Stimulated activated naive CD4-positive, alpha-beta T cell treated with Interleukin-2 at 50 U/mL for 16 hours (primary cell): ENCODE measurements at places on chromosomes 2 and 18.

DNA sequence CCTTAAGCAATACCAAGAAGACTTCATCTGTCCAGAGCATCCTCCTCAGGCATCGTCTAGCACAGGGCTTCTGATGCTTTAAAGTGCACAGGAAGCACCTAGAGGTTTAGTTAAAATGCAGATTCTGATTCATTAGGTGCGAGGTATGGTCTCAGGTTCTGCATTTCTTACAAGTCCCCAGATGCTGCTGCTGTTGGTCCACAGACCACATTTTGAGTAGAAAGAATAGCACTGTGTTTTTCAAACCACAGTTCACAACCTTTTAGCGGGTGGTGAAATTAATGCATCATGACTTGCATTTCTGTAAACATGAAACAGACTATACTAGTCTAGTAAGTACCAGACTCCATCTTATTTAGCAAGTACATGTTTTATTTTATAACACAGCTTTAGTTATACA, 134.6 kb downstream of the TMEFF2 start:
- no peak for DNase-seq

GRCh38 chr2:205060269-205060668, 515.0 kb downstream of the PARD3B start:
- no peak for DNase-seq

DNA sequence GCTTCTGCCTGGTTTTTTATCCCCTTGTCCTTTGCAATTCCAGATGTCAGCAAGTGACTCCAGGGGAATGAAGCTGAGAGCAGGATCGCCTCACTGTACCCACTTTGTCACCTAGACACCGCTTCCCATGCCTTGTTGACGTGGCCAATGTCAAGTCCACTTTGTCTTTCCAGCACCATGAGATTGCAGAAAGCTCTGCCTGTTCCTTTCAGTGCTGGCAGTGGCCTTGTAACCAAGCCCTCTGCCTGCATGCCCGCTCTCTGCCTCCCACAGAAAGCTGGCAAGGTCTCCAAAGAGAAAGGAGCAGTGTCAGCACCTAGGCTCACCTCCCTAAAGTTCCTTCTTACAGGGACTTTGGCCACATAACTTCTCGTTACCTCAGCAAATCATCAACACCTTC, 282.2 kb upstream of the ST6GAL2 start:
- DNase-seq = no peak

- no peak for DNase-seq
Observed at GRCh38 chr2:65075176-65075575, 19.0 kb downstream of the CEP68 start.

DNA sequence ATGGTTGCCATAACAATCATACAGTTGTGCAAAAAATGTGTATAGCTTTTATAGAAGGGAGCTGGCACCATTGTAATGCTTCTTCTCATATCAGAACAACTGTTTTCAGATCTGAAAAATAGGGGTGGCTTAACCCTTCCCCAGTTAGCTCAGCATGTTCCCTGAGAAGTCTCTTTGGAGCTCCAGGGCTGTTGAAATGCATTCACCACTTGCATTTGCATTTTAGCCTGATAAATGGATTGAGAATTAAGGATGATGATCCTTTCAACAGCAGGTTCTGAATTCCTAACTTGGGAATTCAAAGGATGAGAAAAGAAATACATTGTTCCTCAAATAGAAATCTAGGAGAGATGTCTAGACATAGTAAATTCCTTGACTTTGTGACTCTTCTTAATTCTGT, 181.7 kb upstream of the ALPP start:
- DNase-seq = no peak

- no peak for DNase-seq
Observed at GRCh38 chr2:235707411-235708096, 213.7 kb downstream of the AGAP1 start.

DNA sequence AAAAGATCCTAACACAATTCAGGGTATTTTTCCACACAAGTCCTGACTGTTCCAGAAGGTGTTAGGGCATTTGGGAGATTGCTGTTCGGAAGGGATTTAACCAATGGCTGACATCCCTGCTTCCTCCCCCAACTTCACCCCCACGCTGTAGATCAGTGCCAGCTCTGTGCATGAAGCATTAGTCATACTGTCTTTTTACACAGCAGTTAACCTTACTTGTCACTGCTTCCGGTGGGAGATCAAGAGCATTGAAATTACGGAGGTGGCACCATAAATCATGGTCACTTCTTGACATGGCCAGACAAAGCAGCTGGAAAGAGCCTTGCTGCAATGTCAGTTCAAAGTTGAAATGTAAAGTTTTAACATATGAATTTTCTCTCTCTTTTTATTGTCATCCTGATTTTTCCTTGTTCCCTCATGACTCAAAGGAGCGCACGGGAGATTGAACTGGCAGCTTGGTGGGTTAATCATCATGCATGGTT, 70.2 kb downstream of the HRH4 start:
- DNase-seq = no peak

GRCh38 chr18:24986666-24987302, 365.2 kb downstream of the ZNF521 start:
- no peak for DNase-seq

DNA sequence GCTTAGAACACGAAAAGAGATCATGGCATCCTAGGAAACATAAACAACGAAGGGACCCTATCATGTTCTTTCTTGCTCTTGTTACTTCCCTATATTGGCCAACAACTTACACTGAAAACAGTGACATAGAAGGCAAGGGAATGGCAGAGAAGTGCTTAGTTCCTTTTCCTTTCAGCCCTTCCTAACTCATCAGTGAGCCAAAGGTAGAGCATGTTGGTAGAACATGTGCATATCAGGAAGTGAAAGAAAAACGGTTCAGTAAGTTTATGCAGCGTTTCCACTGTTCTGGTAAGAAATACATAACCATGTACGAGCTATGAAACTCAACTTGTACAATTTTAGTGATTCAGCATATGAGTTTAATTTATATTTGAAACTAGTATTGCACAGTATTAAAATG, 21.7 kb downstream of the AKAIN1 start:
- no peak for DNase-seq

DNA sequence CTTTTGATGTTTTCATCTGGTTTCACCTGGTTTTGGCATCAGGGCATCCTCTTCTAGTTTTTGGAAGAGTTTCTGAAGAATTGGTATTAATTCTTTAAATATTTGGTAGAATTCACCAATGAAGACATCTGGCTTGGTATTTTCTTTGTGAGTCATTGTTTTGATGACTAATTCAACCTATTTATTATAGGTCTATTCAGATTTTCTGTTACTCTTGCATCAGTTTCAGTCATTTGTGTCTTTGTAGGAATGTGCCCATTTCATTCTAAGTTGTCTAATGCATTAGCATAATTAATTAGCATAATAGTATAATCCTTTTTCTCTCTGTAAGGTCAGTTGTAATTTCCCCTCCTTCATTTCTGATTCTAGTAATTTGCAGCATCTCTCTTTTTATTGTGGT, 8.0 kb downstream of the GNLY start:
- DNase-seq = no peak

DNA sequence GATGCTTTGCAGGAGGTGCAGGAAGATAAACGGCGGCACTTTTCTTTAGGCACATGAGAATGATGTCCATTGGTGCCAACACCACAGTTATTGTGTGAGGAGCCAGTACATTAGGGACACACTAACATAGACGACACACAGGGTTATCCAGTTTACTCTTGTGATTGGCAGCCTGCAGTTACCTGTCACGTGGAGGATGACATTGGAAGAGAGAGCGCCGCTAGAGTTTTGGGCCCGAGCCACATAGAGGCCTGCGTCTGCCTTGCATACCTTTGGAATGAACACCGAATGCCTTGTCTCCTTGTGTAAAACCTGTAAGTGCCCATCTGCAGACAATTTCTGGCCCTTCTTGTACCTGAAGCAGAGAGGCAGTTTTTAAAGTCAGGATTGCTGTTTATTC, 26.9 kb upstream of the TTN start:
- no peak for DNase-seq

DNA sequence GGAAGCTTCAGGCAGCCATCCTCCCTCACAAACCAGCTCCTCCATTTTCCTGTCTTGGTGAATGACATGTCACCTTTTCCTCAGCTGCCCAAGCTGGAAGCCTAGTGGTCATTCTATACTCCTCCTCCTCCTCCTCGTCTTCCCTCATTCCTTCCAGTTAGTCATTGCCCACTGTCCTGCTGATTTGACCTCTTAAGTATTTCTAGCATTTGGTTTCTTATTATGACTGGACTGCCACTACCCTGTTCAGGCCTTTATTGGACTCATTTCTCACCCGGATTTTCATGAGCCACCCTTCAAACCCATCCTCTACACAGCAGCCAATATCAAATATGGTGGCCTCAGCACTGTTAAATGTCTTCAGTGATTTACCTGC, 21.9 kb upstream of the MGAT5 start:
- DNase-seq = no peak

GRCh38 chr18:79545736-79546171, 133.8 kb upstream of the CTDP1 start:
- DNase-seq = no peak

GRCh38 chr2:198913394-198914152, 544.2 kb downstream of the SATB2 start:
- DNase-seq = no peak

DNA sequence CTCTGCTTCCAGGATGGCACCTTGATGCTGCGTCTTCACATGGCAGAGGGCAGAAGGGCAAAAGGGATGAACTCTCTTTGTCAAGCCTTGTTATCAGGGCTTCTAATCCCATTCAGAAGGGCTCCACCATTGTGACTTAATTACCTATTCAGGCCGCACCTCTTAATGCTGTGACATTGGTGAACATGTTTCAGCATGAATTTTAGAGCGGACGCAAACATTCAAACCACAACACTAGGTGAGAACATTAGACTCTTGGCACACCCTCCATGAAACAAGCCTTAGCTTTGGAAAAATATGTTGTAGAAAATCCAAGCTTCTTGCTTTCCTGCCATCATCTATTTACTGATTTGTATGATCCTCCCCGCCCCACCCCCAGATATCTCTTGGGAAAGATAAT, 17.9 kb downstream of the DAW1 start:
- DNase-seq = no peak

DNA sequence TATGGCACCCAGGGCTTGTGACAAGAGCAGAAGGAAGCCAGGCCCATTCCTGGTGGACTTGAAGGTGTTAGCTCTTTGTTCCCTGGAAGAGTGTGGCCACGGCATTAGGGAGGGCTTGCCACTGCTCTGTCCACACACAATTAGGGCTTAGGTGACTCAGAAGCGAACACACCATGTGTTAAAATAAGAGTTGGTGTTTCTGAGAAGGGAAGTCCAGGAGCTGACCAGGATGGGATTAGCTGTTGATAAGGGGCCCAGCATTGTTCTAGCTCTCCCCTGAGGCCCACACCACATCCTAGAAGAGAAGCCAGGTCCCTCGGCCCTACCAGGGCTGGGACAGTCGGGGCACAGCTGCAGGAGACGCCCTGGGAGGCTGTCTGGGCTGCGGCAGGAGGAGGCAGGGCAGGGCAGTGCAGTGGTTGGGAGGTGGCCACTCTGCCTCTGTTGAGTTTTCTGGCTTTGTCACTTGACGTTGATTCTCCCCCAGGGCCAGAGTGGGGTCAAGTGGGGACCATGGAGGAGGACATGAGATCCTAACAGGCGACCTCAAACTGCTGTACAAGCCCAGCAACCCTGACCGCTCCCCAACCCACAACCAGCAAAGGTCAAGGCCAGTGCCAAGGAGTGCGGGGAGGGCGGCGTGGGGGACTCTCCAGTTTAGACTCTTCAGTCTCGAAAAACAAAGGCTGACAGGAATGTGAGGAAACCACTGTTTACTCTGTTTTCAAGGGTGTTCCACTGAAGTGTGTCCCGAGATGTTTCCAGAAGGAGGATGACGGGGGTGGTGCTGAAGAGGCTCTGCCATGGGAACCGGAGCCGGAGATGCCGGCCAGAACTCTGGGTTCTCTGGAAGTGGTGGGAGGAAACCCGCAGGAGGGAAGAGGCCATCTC, 16.8 kb downstream of the GNLY start:
- no peak for DNase-seq

DNA sequence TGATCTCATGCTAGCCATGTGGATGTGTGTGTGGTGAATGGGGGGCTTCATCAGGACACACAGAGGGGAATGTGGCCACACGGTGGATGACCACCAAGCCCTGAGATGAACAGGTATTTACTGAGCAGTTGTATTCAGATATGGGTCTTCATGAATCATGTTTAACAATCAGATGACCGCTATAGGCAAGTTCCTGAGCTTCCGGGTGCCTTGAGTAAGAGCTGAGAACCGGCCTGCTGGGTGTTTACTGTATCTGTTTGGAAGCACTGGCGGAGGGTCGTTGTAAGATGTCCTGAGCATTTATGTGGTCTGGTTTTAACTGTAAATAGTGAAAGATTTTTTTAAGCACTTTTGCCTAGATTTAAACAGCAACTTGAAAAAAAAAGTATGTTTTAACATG, 43.9 kb downstream of the BOLA3 start:
- no peak for DNase-seq
